ENCODE measurements at places on chromosomes 13 and 19.

DNA sequence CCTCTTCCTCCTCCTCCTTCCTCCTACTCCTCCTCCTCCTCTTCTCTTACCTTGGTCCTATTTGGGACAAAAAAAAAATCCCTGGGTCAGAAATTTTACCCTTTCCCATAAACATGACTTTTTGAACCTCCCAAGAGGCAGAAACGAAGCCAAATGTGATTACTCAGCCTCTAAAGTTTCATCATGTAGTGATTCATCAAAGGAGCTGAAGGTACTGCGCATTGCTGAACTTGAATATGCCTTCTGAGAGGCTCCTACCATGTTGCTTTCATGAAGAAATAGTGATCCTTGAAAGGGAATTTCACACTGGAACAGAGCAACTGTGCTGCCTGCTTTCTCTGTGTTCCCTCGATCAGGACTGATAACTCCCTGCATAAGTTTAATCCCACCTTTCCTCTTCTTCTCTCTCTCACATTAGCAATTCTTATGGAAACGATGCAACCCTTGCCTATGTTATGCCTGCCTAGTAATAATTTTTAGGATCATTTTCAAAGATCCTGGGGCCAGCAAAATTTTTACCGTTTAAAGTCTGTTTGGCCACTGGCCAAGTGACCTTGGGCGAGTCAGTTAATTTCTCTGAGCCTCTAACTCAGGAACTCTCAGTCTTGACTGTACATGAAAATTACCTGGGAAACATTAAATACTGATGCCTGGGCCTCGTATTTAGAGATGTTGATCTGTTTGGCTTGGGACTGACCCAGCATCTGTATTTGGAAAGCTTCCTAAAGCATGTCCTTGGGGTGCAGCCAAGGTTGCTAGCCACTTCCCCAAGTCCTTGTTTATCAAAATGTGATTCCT, 149.5 kb downstream of the DCT start:
- no peak for DNase-seq

DNA sequence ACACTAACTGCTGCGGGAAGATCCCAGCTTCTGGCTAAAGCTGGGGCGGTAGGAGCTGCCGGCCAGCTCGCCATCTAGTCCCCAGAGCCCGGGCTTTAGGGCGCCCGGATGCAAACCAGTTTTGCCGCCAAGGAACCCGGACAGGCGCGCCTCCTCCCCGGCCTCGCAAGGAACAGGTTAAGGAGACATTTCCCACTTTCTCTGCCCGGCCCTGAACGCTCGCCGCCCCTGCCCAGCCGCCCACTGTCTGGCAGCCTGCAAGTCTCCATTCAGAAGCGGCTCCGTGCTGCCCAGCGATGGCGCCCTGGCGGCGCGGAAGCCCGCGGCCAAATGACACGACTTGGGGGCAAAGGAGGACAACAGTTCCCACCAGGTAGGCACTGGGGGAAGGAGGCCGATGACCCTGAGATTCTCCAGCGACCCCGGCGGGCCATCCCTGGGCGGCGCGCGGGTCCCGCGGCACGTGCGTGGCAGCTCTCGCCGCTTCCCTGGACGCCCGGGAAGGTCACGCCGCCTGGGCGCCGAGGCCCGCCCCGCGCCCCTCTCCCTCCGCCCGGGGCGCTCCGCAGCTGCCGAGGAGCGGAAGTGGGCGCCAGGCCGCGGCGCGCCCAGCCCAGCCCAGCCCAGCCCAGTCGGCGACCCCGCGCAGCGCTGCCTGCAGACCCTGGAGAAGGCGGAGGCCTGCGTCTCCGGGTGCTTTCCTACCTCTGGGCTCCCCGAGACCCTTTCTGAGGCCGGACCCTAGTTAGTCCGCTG, 42.2 kb upstream of the HNRNPA1L2 start:
- no peak for DNase-seq

DNA sequence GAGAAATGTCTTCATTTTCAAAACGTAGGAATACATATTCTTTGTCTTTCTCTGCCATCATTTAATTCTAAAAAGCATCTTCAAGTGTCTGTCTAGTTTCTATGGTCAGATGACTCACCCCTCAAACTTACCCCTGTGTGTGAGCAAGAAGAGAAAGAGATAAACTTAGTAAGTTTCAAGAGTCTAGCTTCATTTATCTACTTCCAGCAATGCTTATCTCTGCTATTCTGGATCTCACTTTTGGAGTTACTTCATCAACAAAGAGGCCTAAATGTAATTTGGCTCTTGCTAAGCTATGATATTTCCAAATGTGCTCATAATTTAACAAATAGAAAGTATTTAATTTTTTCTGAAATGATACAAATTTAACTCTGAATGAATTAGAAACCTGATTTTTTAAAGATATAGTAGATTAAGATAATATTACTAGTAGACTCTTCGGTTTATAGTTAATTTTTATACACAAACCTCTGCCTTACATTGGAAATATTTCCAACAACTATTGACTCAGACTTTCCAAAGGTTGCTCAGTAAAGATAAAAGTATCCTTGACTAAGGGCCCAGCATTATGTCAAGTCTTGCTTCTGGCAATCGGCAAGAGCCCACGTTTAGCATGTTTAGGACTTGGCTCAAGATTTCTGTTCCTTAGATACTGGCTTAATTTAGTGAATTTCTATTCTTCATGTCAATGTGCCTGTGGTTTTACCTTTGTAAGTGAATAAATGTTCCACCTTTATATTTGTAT, 1511.0 kb upstream of the SLC10A2 start:
- DNase-seq = no peak

DNA sequence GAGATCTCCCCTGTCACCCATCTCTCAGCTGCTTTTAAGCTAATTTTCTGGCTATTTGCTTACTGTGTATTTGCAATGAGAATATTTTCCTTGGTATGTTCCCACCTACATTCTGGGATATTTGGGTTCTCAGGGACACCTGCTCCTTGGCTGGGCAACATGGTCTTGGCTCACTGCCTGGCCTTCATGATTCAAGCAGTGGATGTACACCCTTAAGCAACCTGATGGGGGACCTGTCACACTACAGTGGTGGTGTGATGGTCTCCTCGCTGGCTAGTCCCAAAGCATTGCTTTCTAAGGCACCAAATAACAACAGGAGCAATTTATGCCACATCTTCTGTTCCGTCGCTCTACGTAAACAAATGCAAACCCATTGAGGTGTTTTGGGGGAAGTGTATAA, 35.3 kb upstream of the RFC3 start:
- no peak for DNase-seq

- no peak for DNase-seq
Measured at GRCh38 chr13:100394005-100394695, 194.4 kb downstream of the GGACT start.

DNA sequence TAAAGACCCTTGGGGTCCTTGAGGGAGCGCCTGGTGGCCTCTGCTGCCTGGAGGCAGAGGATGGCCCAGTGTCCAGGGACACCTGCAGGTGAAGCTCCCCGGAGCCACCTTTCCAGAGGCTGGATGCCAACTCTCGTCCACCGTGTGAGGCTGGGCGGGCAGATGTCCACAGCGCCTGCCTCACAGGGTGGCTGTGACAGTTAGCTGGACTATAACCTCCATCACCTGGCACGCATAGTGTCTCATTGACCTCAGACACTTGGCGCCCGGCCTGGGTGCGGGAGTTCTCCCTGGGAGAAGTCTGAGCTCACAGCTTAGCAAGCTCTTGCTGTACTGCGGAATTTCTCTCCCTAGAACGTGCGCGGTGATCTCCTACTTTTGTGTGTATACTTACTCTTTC, 9.8 kb downstream of the BICRA start:
- DNase-seq = no peak

Data from activated T-helper 1 cell treated with Interleukin-2 at 50 U/mL for 16 hours (primary cell).